ENCODE measurements at places on chromosomes 1 and 21.
A peak's percentile ranks its signal among the peaks of the same experiment; 100 is the strongest.

- DNase-seq: no peak
Observed at GRCh38 chr1:75672108-75672507, 52.4 kb upstream of the ACADM start.

DNA sequence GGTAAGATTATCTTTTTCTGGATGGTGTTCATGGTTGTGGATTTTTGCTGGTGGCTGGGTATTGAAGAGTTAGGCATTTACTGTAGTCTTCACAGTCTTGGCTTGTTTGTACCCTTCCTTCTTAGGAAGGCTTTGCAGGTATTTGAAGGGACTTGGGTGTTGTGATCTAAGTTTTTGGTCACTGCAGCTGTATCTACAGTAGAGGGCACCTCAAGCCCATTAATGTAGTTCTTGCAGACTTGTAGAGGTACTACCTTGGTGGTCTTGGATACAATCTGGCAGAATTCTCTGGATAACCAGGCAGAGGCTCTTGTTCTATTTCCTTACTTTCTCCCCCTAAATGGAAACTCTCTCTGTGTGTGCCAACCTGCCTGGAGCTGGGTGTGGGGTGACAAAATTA, 155.8 kb upstream of the BRINP3 start:
- DNase-seq: no peak

GRCh38 chr1:47555841-47556560, 118.2 kb downstream of the FOXD2 start:
- no peak for DNase-seq

GRCh38 chr1:204258213-204259115, 44.7 kb upstream of the GOLT1A start:
- peak; percentile 76 for DNase-seq

DNA sequence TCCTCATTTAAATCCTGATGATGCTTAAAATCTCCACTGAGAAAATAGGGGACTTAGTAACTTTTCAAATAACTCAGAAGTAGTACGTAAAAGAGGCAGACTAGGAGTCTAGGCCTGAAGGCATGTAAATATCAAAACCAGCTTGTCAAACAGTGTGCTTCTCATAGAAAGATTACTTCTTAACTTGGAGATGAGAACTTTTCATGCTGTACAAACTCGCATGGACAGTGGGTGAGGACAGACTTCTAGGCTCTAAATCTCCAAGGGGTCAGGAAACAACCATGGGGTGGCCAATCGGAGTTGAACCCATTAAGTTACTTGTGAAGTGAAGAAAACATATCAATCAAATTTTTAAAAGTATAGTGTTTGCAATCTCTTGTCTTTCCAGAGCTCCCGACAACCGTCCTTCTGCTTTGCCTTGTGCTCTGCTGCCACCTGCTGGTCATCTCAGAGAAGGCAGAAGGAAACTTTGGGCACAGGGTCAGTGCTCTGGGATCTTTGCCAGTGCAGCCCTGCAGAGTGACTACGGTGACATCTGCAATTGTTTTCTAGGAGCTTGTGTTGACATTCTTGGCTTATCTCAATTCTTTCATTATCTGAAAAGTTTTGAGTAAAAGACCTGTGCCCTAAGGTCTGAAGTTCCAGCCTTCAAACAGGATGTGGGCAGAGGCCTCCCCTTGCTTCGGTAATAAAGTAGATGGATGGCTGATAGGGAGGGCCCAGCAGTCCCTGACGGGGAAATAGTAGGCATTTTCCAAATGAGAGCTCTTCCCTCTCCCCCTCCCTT, 105.1 kb upstream of the PDE4B start:
- peak; percentile 79 for DNase-seq

DNA sequence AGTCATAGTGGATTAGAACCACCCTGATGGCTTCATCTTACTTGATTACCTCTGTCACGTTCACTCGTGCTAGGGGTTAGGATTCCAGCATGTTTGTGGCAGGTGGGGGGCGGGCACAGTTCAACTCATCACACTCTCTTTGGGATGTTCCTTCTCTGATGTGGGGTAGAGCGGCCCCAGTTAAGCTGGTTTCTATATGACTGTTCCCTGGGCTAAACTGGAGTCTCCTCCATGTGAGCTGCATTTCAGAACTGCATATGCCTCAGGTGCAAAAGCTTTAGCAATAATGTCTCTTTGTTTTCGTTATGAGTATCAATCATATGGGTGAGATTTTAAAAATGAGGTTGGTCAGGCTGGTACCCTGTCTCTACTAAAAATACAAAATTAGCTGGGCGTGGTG, 393.2 kb downstream of the RPS6KC1 start:
- no peak for DNase-seq

GRCh38 chr1:226736908-226737818, 1.9 kb downstream of the ITPKB start:
- DNase-seq: peak; percentile 45

- DNase-seq: no peak
Observed at GRCh38 chr21:44349416-44349846, 4.0 kb upstream of the TRPM2 start.

GRCh38 chr1:119253366-119253765, 112.9 kb upstream of the WARS2 start:
- DNase-seq: no peak

DNA sequence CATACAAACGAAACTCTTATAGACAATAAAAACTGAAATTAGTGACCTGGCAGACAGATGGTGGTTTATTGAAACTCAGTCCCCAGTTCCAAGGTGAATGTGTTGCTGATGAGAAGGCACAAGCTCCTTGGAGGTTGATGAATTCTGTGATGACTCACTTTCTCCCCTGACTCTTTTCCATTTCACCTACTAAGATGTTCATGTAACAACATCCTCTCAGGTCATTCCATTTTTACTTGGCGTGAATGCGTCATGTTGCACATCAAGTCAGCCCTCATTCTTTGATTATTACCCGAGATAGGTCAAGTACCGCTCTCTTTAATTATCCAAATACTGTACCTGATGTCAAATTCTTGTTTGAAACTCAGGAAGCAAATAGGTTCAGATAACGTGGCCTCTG, 10.1 kb upstream of the IL10RB start:
- DNase-seq: no peak

- no peak for DNase-seq
Observed at GRCh38 chr21:44328242-44328895, 10.8 kb downstream of the CFAP410 start.

- no peak for DNase-seq
Observed at GRCh38 chr1:150142083-150142482, 7.6 kb upstream of the PLEKHO1 start.

DNA sequence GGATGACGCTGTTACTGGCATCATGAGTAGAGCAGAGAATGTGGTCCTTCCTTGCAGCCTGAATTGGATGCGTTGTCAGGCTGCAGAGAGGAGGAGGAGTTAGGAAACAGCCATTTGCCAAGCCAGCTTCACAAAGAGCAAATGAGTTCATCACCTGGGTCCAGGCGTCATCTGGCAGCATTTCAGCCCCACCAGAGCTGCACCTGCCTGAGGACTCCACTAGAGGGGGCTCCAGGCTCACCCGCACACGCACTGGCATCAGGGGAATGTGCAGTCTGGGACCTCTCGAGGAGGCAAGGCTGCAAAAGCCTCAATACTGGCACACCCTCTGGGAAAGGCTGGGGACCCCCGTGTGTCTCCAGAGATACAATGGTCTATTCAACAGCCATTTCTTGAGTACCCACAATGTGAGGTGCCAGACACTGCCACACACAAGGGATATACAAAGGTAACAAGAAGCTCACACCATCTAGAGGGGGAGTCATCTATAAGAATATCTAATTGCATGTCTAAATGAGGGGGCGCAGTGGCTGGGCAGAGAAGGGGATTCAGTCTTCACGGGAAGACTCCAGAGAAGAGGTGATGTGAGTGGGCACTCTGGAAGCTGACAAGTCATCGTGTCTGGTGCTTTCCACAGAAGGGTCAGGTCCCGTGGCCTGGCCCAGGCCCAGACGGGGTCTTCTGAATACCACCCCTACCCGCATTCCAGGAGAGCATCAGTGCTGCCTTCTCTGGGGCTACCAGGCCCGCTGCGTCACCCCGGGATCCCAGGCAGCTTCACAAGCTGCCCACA, 53.5 kb upstream of the CNTN2 start:
- DNase-seq: peak; percentile 93

GRCh38 chr1:8082945-8083344, 56.8 kb upstream of the ERRFI1 start:
- peak; percentile 77 for DNase-seq

- DNase-seq: no peak
Observed at GRCh38 chr1:205579711-205580110, 52.1 kb downstream of the ELK4 start.

GRCh38 chr21:14736162-14736561, 190.0 kb upstream of the SAMSN1 start:
- DNase-seq: no peak

DNA sequence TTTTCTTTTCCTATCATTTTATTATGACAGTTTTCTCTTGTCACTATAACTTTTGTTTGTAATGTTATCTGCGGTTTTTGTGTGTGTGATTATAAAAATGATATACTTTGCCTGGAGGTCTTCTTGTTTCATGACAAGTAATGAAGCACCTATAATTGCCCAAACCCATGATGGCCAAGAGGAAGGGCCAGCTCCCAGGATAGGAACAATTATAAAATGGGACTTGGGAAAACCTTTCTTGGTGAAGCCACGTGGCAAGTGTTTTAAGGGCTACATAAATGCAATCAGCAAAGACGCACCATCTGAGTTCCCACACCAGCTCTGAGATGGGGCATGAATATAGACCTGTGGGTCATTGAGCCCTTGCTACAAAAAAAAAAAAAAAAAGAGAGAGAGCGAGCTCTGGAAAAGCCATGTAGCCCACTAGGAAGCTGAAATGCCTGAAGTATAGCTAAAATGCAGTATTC, 462.6 kb upstream of the RUNX1 start:
- no peak for DNase-seq

GRCh38 chr1:42214447-42214871, 49.9 kb upstream of the GUCA2A start:
- peak; percentile 12 for DNase-seq

DNA sequence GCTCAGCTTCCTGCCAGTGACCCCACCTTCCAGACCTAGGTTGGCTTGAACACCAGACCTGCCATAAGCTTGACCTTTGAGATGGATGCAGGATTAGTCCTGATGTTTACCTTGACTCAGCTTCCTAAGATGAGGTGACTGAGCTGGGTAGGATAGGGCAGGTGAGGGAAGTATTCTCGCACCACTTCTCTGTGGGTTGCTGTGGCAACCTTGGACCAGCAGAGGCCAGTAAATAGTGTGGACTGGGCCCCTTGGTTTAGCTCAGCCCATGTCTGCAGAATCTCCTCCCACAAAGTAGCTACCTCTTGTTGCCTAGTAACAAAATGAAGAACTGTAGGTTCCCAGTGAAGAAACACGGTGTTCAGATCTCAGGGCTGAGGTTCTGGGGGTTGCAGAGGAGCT, 8.4 kb downstream of the RPS6KA1 start:
- peak; percentile 37 for DNase-seq

DNA sequence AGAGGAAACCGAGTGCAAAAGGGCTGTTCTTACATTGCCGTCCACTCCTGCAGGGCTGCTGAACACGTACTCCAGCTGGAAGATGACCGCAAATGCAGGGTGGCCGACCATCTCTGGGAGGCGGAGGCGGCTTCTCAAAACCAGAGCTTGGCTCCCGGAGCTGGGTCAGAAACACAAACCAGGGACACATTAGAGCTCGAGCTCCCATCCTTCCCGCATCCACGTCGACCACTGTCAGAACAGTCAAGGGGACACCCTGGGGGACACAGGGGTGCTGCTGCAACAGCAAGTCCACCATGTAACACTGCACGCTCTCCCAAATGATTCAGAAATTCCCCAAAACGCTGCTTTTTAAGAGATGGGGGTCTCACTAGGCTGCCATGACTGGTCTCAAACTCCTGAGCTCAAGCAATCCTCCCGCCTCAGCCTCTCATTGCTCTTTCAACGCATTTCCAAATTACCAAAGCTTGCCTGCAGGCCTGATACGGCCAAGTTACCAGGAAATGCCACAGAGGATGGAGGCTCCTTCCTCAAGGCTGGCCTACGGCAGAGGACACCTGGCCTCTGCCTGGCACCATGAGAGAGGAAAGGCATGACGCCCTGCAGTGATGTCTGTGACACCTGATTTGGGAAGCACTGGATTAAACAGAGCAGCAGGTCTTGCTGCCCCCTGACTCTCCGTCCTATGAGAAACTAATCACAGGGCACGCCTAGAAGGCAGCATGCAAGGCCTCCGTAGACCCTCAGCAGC, 45.0 kb downstream of the NPHP4 start:
- no peak for DNase-seq

- no peak for DNase-seq
Observed at GRCh38 chr1:14616632-14617396, 18.3 kb downstream of the KAZN start.

DNA sequence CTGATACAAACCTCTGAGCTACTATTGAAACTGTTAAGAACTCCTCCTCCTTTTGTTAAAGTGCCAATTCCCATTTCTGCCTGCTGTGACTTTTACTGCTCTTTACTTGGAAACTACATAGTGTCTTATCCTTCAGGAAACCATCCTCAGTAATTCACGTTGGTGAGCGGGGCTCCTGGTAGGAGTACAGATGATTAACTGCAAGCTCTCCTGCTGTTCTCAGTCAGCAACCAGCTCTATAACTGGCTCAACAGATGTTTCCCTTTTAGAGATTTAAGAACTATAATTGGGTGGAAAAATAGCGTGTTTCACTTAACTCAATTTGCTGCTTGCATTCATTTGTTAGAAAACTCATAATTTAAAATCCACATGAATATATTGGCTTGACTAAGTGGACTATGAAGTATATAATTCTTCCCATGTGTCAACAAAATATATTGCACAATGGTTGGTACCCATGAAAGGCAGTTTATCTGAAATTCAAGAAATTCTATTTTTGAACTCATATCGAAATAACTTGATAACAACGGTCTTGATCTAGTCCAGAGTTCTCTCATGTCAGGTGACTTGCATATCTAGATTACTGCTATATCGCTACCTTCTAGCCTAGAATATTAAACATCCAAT, 574.0 kb downstream of the KCNT2 start:
- DNase-seq: no peak

GRCh38 chr1:4004635-4005430, 104.8 kb upstream of the C1orf174 start:
- no peak for DNase-seq

DNA sequence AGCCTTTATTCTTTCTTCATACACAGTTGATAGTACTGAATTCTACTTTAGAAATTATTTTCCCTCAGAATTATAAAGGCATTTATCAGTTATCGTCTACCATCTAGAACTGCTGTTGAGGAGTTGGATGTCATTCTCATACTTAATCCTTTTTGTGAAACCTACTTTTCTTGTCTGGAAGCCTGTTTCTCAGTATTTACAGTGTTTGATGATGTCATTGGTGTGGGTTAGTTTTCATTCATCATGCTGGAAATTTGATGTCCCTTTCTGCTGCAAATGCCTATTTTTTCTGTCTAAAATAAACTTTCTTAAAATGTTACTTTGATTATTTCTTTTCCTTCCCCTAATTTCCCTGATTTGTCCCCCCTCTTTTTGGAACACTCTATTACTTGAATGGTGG, 22.8 kb upstream of the ZNF281 start:
- no peak for DNase-seq

DNA sequence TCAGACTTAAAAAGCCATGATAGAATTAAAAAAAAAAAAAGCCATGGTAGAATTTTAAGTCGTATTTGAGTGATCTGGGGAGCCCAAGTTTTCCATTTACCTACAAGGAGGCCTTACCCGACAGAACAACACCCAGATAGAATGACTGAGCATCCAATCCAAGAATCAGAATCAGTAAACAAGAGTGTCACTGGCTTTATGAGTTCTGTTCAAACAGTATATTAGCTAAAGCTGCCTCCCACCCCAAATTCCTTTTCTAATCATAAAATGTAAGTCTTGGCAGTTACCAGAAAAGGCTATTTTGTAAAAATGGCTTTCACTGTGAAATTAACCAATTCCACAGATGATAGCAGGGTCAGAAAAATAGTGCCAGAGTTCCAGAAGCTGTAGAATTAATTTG, 1.2 kb downstream of the GTF2B start:
- no peak for DNase-seq

All from AG08395 (cell line).